ENCODE measurements at places on chromosomes 11 and 22.

DNA sequence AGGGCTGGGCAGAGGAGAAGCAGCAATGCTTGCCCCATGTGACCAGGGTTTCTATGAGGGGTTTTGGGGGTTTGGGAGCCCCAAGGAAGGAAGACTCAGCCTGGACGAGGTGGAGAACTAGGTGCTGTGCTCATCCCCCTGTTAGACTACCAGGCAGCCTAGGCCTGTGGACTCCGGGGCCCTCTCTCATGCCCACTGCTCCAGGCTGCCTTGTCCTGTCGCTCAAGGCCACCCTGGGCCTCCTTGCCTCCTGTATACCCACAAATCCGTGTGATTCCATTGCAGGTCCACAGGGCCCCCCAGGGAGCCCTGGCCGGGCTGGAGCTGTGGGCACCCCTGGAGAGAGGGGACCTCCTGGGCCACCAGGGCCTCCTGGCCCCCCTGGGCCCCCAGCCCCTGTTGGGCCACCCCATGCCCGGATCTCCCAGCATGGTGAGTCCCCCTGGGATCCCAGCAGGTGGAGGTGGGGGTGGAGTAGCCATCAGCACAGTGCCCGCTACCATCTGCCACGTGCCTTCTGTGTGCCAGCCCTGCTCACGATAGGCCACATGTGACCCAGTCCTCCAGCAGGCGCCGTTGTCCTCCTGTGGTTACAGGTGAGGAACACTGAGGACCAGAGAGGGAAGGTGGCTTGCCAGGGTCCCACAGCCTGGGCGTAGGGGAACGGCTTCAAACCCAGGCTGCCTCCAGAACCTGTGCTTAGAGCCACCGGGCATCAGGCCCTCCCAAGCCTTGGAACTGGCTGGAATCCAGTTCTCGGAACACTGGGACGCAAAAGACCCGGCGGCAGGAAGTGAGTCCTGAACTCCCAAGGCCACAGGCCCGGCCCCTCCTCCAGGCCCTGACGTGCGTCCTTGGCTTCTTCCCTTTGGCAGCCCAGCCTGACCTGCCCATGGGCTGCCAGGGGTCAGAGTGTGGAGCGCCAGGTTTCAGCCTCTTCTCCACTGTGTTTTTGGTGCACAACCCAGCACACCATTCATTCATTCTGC, 26.6 kb downstream of the EMID1 start:
- no peak for DNase-seq

GRCh38 chr11:131684111-131685060, 314.0 kb downstream of the NTM start:
- DNase-seq: no peak

DNA sequence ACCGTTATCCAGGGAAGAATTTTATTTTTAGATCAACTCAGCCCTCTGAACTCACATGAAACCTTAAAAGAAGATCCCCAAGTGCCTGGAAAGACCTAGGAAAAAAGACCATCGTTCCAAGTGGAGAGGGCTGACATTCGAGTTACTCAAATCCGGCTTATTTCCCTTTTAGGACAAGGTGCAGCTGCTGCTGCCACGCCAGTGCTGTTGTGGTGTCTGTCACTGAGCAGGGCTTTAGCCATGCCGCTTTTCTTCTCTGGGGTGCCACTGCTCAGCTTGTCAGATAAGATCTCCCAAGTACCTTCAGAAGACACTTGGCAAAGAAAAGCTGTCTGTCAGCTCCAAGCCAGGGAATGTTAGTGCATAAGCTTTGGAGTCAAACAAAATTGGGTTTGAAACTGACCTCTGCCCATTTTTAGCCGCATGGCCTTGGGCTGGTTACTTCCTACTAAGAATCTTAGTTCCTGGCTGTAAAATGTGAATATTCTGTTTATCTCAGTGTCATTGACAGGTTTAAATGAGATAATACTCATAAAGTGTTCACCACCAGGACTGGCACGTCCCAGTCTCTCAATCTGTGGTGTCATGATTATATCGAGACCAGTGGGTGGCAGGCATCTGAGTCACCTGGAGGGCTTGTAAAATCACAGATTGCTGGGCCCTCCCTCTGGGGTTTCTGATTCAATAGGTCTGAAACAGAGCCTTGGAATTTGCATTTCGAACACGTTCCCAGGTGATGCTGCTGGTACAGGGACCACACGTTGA, 117.5 kb downstream of the PKNOX2 start:
- DNase-seq: no peak

DNA sequence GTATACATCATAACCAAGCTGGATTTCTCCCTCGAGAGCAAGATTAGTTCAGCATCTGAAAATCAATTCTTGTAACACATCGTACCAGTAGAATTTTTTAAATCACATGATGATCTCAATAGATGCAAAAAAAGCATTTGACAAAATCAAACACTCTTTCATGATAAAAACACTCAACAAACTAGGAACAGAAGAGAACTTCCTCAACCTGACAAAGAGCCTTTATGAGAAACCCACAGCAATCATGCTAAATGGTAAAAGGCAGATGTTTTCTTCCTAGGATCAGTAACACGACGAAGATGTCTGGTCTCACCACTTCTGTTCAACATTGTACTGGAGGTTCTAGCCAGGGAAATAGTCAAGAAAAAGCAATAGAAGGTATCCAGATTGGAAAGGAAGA, 34.1 kb upstream of the TMPRSS4 start:
- DNase-seq: no peak

GRCh38 chr22:32249231-32249630, 5.9 kb downstream of the SLC5A4 start:
- no peak for DNase-seq

DNA sequence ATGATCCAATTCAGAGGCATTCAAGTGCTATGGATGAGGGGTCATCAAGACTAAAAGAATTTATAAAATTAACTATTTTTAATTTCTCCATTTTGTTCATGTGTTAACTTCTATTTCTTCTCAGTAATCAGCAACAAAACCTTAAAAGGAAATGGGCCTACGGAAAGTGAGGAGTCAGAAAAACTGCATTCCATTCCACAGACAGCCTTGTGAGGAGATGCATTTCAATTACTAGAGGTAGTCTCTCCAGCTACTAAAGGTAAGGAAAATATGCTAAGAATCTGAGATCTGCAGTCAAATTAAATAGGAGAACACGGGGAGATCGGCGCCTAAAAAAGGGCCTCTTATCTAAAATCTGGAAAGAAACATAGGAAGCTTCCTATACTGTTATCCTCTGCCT, 661.7 kb downstream of the DLG2 start:
- DNase-seq: no peak

GRCh38 chr11:44977493-44977984, 26.9 kb upstream of the TP53I11 start:
- no peak for DNase-seq

GRCh38 chr11:11347592-11347991, 5.5 kb downstream of the CSNK2A3 start:
- DNase-seq: no peak

GRCh38 chr11:22263613-22264012, 70.7 kb downstream of the ANO5 start:
- no peak for DNase-seq

DNA sequence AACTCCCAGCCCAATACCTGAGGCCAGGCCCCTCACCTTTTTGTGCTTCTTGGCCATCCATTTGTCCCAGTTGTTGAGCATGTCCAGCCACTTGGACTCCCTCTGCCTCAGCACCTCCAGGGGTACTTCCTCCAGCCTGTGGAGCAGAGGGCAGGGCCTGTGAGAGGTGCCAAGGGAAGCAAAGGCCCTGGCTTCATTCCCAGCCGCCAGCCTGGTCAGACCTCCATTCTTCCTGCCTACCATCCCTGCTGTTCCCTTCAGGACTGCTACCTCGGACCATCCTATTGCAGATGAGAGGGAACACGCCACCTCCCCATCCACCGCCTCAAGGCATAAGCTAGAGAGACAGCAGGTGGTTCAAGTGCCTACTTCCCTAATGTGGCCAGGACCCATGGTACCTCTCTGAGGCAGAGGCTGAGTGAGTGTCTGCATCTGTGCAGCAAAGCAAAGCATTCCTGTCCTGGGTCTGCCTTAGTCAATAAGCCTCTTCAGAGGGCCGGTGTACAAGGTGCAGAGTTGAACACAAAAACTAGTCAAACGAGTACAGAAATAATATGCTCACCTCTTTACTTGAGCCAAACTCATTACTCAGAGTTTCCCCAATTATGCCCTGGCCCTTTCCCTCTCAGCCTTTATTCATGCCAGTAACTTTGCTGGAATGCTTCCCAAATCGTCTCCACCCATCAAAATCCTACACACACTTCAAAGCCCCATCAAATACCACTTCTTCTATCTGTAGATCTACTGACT, 15.4 kb upstream of the CASTOR1 start:
- peak; percentile 6 for DNase-seq

- no peak for DNase-seq
Measured at GRCh38 chr11:13881226-13881905, 81.2 kb upstream of the SPON1 start.

DNA sequence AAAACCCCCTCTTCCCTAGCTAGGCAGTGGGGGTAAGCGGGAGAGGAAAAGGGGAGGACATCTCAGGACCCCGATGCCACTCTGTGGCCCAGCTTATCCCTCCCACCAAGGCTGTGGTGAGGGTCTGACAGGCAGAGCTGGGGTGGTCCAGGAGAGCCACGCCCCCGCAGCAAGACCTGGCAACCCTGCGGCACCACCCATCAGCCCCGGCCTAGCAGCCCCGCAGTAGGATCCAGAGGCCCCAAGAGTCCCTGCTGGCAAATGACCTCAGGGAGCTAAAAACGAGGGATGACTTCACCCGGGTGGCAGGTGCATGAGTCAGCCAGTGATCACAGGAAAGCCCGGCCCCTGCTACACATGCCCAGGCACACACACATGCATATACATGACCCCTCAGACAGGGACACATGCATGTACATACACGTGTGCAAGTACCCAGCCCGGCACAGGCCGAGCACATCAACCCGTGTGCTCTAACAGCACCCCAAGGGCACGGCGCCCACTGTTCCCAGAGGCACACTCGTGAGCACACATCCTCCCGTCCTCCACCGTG, 32.3 kb downstream of the ARVCF start:
- no peak for DNase-seq

DNA sequence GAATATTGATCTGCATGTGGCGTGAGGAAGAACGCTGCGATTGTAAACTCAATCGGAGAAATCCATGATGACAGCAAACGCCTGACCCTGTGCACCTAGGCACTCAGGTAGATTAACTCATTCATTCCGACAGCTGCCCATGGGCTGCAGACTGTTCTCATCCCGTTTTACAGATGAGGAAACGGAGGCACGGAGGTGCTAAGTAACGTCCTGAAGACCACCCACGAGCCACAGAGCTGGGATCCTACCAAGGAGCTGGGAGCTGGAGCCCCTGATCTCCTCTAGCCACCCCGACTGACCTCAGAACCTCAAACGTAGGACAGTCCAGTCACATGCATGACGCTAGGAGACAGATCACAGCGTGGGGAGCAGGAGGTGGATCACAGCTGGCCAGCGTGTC, 1092.7 kb downstream of the BRD1 start:
- no peak for DNase-seq

DNA sequence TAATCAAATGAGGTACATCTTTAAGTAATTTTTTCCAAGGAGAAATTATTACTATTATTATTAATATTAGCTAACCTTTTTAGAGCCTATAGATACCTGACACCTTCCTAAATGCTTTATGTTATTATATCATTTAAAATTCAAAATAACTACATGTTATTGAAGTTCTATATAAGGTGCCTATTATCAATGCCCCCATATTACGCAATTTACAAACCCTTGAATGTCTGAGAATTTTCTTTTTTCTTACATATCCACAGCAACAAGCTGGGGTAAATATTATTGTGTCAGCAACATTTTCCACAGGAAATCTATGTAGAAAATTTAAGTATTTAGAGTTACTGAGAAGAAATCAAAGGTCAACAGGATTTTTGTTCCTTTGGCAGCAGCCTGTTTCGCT, 327.3 kb downstream of the NXPE2 start:
- DNase-seq: no peak

GRCh38 chr11:1298695-1299492, 10.5 kb downstream of the TOLLIP start:
- DNase-seq: peak; percentile 55

DNA sequence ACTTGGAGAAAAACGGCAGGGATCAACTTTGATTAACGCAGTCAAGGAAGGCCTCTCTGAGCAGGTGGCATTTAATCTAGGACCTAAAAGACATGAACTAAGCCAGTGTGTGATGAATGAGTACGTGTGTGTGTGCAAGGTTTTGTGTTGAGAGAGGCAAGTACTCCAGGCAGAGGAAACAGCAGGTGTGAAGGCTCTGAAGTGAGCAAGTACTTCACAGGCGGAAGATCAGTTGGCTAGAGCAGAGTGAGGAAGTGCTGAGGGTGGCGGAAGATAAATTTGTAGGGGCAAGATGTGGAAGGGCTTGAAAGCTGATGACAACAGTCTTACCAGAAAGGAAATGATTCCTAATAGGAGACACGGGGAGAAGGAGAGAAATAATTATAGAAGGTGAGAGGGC, 6.8 kb downstream of the APIP start:
- DNase-seq: no peak

DNA sequence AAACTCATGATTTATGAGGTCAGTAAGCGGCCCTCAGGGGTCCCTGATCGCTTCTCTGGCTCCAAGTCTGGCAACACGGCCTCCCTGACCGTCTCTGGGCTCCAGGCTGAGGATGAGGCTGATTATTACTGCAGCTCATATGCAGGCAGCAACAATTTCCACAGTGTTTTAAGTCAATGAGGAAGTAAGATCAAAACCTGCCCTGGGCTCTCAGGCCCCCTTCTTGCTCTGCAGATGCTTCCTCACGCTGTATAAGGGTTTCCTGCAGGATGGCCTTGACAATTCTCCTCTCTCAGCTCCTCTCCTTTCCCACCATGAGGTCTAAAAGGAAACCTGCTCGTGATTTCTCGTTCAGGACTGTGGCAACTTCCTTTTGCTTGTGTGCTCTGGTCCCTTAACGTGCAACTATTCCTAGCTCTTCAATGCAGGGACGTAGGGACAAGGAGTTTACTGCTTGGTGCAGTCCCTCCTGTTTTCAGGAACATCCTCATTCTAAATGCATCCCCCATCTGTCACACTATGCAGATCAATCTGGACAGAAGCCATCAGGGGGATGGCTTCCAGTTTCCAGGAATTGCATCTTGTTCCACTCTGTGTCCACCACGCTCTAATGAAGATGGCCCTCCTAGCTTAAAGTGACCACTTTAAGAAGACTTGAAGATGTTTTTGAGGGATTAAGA, 64.3 kb upstream of the IGLL5 start:
- DNase-seq: no peak

GRCh38 chr11:121323046-121323607, 30.6 kb downstream of the SC5D start:
- DNase-seq: peak; percentile 32

All from midbrain (tissue), 1 donor.